ENCODE measurements at places on chromosomes 3 and 15.

GRCh38 chr3:156860873-156861272, 34.7 kb downstream of the LEKR1 start:
- DNase-seq = no peak

GRCh38 chr3:194766845-194767244, 81.2 kb downstream of the FAM43A start:
- DNase-seq = no peak

- DNase-seq = peak; percentile 84
These were observed 136.8 kb downstream of the TPRG1 start for GRCh38 chr3:189308608-189309007.

GRCh38 chr3:77139624-77140023, 99.7 kb downstream of the ROBO2 start:
- no peak for DNase-seq

GRCh38 chr15:43270113-43270665, 3.5 kb upstream of the TGM5 start:
- DNase-seq = no peak

GRCh38 chr3:185332026-185332735, 30.8 kb upstream of the MAP3K13 start:
- peak; percentile 95 for DNase-seq

All from NCI-H1436 treated with DMSO at 0.1 percent for 48 hours (cell line).